HS-5 (cell line): ENCODE measurements at places on chromosomes 5 and 9.
A peak's percentile ranks its signal among the peaks of the same experiment; 100 is the strongest.

DNA sequence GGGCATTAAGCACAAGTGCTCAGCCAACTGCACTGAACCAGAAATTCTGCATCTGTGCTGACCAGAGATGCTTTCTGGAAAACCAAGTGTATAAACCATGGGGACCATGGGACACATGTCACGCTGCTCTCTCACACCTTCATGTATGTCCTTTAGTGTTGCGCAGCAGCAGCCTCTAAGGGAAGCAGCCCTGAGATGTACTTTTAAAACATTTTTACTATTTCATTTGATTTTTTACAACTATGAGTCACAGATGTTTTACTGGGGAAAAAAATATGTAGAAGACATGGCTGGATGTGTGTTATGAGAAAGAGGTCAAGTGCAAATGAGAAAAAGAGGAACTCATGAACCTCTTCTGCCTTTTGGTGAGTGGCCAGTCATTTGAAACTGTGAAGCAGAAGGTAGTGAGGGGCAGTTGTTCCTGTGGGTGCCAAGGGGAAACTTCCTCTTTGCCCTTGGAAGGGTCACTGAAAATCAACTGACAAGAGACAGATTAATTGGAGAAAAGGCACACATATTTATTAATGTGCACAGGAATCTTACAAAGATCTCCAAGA is 31.4 kb upstream of the SYK start:
- no peak for DNase-seq

GRCh38 chr9:133522073-133522910 is 2.5 kb downstream of the MYMK start:
- DNase-seq = no peak

- no peak for DNase-seq
Measured at GRCh38 chr5:43348207-43348606, 35.0 kb upstream of the HMGCS1 start.

DNA sequence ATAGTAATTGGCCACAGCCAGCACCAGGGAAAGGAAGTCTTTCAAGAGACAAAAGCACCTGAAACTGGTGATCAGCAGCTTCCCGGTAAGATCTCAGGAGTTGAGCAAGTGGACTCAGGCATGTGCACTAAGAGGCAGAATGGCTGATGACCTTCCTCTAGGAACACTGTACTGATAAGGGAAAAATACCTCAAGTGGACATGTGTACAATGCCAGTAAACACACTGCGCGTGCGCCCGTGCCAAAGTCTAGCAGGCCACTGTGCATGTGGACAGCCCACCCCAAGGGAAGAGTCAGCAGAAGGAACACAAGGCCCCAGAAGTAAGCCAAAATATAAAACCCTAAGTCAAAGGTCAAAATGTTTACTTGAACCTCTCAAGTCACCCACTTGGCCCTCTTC is 423.0 kb downstream of the TUSC1 start:
- DNase-seq = no peak

DNA sequence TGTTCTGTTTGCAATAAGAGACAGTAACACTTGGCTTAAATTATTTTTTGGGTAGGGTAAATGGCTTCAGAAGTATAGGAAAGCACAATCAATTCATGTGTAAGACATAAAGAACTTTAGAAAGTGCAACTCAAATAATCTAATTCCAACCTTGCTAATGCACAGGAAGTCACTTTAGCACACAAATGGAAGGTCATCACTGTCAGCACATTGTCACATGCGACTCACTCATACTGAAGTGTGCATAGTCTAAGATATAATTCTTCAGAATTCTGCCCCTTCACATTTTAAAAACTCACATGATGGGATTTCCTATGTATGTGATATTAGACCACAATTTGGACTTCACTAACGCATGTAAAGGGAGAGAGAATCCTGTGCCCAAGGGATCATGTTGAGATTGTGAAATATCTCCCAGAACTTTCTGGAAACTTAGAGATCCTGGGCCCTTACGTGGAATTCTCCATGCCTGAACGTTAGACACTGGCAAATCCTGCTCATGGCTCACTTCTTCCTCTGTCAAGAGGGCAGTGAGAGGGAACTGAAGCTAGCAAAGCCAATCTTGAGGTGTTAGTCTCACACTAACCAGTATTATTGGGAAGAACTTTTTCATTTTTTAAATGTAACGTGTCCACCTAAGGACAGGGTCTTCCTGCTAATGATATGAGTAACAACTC is 403.2 kb upstream of the PTGER4 start:
- no peak for DNase-seq

GRCh38 chr5:16737209-16737608 is 120.4 kb upstream of the RETREG1 start:
- DNase-seq = no peak

- DNase-seq = no peak
Measured at GRCh38 chr9:100303747-100304146, 49.0 kb downstream of the TEX10 start.

DNA sequence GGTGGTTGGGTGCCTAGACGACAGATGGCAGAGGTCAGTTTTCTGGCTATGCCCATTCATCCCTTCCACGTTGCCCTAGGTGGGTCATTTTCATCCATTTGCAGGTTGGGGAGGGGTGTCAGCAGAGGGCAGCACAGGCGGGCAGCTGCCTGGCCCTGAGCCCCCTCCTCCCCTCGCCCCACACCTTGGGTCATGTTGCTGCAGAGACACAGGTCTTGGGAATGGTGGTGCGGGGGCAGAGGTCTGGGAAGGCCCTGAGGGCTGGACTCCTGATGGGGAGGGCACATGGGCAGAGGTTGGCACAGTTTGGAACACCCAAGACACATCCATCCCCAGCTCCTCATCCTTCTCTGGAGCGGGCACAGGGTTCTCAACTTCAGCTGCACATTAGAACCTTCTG is 103.2 kb upstream of the LMX1B start:
- DNase-seq = no peak

- DNase-seq = no peak
Measured at GRCh38 chr5:14512574-14512973, 69.0 kb upstream of the OTULINL start.

- DNase-seq = no peak
Measured at GRCh38 chr9:2623288-2624050, 1.9 kb downstream of the VLDLR start.

DNA sequence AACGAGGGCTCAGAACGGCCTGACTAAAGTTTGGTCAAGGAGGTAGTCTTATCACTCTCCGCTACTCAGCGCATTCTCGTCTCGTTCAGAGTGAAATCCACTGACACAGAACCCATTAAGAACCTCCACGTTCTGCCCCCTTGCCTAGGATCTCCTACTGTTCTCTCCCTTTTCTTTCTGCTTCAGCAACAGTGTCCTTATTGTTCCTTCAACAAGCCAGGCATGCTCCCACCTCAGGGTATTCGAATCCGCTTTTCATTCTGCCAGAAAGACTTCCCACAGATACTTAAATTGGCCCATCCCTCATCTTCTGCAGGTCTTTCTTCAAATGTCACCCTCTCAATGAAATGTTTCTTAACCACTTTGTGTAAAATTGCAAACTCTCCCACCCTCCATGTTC is 4.3 kb upstream of the ZNF354C start:
- DNase-seq = no peak

- DNase-seq = no peak
Measured at GRCh38 chr5:83776437-83777031, 55.9 kb upstream of the HAPLN1 start.

- DNase-seq = no peak
Measured at GRCh38 chr9:130843049-130843908, 8.2 kb downstream of the ABL1 start.

- no peak for DNase-seq
Measured at GRCh38 chr9:120921661-120922181, 4.9 kb downstream of the TRAF1 start.

GRCh38 chr9:123657099-123657498 is 272.8 kb downstream of the DENND1A start:
- DNase-seq = no peak

DNA sequence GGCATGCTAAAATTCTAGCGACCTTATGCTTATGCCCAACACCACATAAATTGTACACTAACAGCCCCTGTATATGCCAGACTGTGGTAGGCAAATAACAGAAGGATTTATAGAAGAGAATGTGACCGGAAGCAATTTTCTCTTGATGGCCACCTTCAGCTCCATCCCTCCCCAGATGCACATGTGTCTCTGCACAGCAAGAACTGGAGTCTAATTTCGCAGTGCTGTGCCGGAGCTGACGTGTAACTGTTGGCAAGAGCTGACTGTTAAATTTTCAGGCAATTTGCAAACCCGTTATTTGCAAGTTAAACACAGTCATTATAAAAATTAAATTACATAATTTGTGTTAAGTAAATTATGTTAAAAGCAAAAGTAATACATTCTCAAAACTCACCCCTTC is 48.4 kb downstream of the PCA3 start:
- no peak for DNase-seq

GRCh38 chr9:129458663-129459546 is 162.0 kb downstream of the C9orf50 start:
- no peak for DNase-seq

GRCh38 chr9:134365791-134366222 is 39.6 kb downstream of the RXRA start:
- DNase-seq = no peak

DNA sequence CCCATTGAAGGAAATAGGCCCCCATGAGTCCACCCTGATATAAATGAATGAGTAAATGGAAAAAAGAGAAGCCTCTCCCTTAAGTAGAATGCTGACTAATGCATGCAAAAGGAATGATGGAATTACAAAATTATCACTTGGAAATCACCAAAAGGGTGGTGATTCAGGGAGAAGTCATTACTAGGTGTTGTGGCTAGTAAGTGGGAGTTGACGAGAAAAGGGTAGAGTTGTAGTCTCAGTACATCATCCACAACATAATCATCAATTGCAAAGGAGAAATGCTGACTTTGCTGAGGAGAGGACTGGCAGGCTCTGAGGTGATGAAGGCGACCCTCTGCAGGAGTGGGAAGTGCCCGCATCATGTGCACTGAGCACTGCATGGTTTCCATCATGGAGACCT is 201.5 kb upstream of the S1PR3 start:
- DNase-seq = peak; percentile 56
